Omental fat pad (tissue), 4 donors: ENCODE measurements at places on chromosomes 3 and 15.

GRCh38 chr3:183884427-183885296 lies at the start of gene PARL:
Gene PARL (minus strand): TSS chr3:183884880. CDS start chr3:183884846, 34 bp downstream.
- peak; percentile 97 for DNase-seq

- no peak for DNase-seq
These were observed 125.1 kb downstream of the SQOR start for GRCh38 chr15:45759936-45760335.

DNA sequence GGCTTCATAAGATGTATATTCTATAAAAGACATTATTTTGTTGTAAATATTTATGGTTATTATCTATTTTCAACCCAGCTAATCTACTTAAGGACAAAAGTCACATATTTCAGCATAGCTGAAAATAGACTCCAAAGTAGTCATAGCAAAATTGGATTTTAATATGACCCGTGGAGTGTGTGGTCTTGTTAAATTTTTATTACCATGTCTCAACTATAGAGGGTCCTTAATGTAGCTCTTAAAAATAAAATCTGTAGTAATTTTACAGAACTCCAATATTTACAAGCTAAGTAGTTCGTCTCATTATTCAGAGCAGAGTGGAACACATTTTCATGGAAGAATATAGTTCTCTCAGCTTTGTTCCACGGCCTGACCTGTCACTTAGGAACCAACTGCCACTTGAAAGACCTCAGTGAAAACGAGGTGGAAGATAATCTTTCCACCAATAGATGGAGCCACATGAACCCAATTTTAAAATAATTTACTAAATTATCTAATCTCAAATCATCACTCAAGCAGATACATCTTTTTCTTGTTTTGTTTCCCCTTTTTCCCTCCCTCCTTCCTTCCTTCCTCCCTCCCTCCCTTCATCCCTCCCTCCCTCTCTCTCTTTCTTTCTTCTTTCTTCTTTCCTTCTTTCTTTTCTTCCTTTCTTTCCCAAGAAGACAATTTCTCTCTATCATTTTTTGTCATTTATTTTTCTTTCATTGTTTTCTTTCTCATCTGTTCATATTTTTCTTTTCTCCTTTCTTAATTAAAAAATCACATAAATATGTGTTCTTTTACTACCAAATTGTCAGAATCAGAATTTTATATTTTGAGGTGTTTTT lies 97.2 kb downstream of the CLDN1 start:
- DNase-seq = no peak

DNA sequence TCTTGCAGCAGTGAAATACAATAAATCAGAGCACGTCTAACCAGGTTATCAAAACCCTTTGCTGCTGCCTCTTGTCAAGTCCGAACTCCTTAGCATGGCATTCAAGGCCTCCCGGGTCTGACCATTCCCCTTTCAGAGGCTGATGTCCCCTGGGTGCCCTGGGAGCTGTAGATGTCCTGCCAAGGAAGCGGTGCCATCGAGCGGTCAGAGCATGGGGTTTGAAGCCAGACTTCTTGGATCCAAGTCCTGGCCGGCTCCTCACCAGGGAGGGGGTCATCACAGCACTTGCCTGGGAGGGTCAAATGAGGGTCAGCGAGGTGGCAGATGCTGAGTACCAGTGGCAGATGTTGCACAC lies 496 bp downstream of the TF start:
- DNase-seq = no peak

DNA sequence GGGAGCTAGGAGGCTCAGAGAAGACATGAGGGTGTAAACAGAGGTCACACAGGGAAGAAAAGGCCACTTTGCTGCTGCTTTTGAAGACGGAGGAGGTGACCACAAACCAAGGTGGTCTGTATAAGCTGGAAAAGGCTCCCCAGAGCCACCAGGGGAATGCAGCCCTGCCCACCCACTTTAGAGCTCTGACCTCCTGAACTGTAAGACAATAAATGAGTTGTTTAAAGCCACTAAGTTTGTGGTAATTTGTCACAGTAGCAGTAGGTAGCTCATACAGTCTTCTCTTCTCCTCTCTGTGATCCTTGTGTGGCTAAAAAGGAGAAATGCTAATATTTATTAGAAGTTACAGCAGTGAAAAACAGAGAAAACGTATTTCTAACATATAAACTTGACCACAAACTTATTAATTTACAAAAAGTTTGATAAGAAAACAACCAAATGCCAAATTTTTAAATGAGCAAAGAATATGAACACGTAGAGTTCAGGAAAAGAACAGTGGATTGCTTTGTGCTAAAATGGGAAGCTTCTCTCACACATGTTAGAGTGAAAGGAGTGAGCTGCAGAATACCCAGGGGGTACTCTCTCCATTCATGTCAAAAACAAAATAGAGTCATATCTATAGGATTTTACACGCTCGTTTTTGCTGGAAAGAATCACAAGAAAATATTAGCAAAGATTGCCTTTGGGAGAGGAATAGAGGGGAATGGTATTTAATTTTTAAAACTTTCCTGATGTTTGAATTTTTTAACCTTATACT lies 71.0 kb downstream of the NOX5 start:
- DNase-seq = no peak

GRCh38 chr3:112979244-112979832 lies 4.4 kb upstream of the CD200R1 start:
- DNase-seq = no peak

- DNase-seq = no peak
These were observed 82.5 kb downstream of the ATP10A start for GRCh38 chr15:25780479-25781255.

GRCh38 chr15:68436680-68437079 lies 4.7 kb upstream of the ITGA11 start:
- no peak for DNase-seq

DNA sequence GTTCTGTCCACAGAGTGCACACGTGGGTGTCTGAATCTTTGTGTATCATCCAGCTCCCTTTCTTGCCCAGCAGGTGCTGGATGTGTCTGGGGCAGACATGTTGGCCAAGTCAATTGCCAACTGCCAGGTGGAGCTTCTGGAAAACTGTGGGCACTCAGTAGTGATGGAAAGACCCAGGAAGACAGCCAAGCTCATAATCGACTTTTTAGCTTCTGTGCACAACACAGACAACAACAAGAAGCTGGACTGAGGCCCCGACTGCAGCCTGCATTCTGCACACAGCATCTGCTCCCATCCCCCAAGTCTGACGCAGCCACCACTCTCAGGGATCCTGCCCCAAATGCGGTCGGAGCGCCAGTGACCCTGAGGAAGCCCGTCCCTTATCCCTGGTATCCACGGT lies 12.5 kb upstream of the RPP14 start:
- DNase-seq = no peak

GRCh38 chr3:184017672-184018423 lies at the start of gene ABCC5:
Gene ABCC5 (minus strand): TSS chr3:184017884. CDS start chr3:184014392, 3,492 bp downstream.
- peak; percentile 55 for DNase-seq

DNA sequence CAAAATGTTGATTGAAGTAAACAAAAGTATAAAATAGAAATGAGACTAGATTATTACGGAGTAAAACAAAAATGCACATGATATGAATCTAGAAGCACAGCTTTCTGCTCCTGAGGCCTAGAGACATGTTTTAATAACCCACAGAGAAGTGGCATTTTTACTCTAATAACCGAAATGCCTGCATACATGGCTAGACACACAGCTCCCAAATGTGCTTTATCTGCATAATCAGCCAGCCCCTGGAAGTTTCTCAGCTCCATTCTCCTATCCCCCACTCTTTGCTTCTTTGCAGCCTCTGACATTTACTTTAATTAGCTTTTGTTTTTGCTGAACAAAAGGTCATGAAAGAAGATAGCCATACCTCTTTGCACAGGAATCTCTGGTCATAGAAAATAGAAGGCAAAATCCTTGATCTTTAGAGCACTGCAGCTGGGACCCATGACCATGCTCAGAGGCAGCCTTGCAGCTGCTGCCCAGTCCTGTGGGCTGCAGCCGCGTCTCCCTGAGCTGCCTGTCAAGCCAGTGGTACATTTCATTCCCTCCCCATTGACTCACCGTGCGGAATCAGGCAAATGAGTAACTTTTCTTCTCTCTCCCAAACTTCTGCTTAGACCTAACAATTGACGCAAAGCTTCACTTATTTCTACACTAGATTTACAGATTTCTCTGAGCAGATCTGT lies at the start of gene VEPH1:
VEPH1 (minus strand) TSS at position 501 of the 680 bp plus-strand sequence. CDS start 8,067 bp downstream, outside the sequence.
- DNase-seq = no peak

DNA sequence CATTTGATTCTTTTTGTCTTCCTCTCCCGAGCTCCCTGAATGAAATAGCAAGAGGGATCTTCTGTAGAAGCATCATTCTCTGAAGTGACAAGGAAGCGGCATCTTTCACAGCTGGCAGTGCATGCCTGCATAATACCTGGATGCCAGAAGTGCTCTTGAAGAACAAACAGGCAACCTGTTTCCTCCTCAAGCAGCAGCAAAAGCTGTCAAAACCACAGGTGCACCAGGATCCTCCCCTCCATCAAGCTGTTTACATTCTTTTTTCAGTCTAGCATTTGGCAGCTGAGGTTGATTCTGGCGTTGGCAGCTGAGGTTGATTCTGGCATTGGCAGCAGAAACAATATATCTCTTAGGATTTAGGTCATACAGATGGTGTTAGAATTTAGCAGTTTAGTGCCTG lies 979.0 kb downstream of the TUSC7 start:
- no peak for DNase-seq

DNA sequence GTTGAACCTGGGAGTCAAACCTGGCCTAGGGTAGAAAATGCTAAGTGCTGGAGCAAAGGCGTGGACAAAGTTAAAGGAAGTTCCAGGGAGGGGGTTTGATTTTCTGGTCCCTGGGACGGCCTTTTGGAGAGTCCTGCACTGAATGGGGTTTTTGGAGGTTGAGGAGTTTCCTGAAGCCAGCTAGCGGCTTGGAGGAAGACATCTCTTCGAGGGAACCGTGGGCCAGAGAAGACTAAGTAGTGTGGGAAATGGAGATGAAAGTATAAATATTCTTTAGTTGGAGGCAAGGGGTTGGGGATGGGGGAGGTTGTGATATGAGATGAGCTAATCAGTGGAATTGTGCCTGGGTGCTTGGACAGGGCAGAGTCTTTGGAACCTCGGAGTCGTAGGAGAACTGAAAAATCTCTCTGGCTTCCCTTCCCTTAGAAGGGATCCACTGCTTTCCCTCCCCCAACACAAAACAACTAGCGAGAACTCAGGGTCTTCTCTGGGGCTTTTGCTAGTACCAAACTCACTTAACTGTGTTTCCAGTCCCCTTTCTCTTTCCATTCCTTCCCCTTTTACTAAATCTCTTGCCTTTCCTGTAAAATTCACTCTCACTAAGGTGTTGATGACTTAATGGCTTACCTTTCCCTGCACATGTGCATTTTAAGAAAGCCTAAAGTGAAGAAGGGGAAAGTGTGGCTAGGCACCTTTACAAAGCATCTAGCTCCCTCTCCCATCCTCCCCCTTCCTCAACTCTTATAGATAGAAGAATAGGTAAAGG lies 1.0 kb downstream of the LPP start:
- no peak for DNase-seq

DNA sequence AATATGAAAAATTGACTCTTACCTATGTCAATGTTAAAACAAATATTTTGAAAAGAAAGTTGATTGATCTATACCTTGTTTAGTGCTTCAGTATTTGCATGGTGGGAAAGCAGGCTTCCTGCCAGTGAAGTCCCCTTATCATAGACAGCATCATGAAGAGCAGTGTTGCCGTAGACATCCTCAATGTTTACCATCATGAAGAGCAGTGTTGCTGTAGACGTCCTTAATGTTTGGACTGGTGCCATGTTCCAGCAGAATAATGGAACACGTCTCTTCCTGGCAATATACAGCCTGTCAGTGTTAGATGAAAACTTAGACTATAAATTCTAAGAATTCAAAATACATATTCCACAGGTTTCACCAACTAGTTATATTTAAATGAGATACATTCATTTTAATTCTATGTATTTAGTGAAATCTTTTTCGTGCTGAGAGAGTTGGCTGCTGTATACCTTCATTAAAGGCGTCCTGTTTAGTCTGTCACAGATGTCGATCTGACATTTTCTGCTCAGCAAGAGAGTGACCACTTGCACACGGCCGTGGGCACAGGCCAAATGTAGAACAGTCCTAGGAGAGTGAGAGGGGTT lies 116.8 kb downstream of the LMLN start:
- no peak for DNase-seq

- no peak for DNase-seq
These were observed 9.3 kb downstream of the LRCH3 start for GRCh38 chr3:197800379-197800778.

- DNase-seq = no peak
These were observed 40.0 kb upstream of the BHLHE40 start for GRCh38 chr3:4939276-4939675.

- no peak for DNase-seq
These were observed 162.2 kb downstream of the RSRC1 start for GRCh38 chr3:158272081-158272480.

DNA sequence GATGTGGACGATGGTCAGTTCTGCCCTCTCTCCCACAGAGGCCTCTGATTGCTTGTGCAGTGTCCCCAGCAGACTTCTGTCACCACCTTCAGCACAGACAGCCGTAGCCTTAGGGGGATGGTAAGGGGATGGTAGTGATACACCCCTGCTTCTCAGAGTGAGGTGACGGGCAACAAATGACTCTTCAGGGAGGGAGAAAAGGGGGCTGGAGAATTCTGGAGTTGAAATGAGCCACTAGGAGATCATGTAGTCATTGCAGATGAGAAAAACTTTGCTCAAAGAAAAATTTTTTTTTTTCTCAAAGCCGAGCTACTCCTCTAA lies 29.6 kb upstream of the TIMP4 start:
- no peak for DNase-seq

DNA sequence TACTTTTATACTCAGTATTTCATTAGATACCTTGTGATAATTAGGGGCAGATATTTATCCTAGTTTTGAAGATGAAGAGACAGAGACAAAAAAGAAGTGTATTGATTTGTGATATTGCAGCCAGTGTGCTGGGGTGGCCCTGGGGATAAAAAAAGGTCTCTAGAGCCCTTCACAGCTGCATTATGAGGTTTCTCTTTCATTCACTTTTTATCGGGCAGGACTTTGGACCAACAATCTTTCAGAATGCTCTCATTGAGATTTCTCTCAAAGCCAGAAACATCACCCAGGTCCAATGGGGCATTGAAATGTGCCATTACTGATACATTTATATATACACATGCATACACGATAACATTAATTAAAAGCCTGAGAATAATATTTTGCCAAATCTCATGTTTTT lies 20.5 kb upstream of the SELENOT start:
- DNase-seq = no peak

DNA sequence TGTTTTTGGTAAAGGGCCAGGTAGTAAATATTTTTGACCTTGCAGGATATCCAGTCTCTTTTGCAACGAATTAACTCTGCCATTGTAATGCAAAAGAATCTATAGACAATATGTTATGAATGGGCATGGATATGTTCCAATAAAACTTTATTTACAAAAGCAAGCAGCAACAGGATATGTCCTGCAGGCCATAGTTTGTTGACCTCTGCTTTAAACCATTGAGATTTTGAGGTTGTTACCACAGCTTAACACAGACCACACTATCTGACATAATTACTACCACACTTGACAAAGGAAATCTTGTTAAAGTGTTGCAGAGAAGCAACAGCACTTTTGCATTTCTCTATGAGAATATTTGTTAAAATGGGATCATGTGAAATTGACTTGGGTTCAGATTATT lies 349.3 kb downstream of the ERC2 start:
- DNase-seq = no peak

GRCh38 chr3:122930063-122930997 lies 97.2 kb downstream of the SEMA5B start:
- no peak for DNase-seq

- DNase-seq = no peak
These were observed 48.6 kb downstream of the SNRK start for GRCh38 chr3:43334976-43335375.

GRCh38 chr15:60912984-60913697 lies 316.0 kb downstream of the RORA start:
- no peak for DNase-seq

GRCh38 chr3:86985181-86985826 lies 5.6 kb downstream of the VGLL3 start:
- DNase-seq = no peak
